Omental fat pad (tissue), 4 donors: ENCODE measurements at places on chromosomes 13 and 19.

- DNase-seq = no peak
Observed at GRCh38 chr13:28854657-28855056, 34.5 kb downstream of the MTUS2 start.

DNA sequence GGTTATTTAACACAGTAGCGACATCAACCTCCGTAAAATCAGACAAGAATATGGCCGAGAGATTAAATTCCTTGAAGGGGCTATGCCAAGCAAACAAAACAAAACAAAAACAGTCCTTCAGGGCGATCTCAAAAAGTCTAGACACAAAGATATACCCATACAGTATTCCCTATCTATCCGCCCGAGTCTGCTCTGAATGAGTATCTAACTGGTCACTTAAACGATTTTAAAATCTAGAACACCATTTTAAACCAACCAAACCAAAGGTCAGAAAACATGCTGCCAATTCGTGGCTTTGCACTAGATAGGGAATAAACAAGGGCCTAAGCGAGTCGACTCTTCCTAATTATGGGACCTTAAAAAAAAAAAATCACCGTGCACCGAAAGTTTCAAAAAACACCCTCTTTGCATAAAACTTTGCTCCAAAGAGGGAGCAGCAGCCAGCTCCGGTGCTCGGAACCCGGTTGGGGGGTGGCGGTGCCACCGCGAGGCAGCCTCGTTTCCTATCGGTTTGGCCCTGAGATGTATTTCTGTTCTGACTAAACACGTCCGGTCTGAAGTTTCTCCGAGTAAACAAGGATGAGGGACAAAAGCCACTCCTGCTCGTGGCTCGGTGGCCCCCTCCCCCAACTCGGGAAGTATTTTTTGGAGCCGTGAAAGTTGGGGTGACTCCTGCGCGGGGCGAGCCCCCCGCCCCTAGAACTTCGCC lies 1.8 kb downstream of the HMGB1 start:
- no peak for DNase-seq

DNA sequence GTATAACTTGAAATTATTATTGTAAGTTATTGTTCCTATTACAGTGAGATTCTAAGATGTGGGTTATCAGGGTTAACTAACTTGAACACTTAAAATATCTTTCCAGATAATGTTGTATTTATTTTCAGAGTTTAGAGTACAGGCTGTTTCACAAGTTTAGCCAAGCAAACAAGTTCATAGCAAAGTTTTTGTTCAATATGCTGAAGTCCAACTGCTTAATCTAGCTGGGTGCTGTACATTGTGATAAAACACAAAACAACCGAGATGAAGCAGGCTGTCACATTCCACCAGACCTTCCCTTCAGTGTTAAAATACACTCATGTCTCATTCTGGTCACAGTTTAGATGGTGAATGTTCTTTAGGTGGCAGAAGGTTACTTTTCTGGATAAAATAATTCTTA lies 148.0 kb upstream of the PCDH20 start:
- DNase-seq = no peak

GRCh38 chr19:3186891-3187661 lies 1.3 kb downstream of the NCLN start:
- no peak for DNase-seq

- DNase-seq = peak; percentile 31
Observed at GRCh38 chr13:32587011-32587810, 959 bp downstream of the PDS5B start.

DNA sequence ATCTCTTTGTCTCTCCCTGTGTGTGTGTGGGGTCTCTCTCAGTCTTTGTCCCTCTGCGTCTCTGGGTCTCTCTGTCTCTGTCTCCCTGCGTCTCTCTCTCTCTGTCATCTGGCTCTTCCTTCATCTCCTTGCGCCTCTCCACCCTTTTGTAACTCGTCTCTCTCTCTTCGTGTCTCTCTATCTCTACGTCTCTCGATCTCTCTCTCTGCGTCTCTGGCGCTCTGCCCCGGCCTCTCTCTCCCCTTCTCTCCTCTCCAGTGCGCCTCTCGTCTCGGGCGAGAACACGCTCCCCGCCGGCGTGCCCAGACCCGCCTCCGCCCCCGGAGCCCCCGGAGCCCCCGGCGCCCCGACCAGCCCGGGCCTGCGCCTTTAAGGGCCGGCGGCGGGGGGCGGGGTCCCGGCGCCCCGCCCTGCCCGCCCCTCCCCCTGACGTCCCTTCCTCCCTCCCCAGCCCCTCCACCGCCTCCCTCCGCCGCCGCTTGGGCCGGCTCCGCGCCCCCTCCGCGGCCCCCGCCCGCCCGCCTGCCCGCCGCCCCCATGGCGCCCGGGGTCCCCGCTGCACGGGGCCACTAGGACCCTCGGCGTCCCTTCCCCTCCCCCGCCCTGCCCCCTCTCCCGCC lies at the start of gene MARK4:
Gene MARK4, plus strand, starts transcription at position 440 of the 620 bp plus-strand sequence. CDS start 318 bp downstream, outside the sequence.
- no peak for DNase-seq

DNA sequence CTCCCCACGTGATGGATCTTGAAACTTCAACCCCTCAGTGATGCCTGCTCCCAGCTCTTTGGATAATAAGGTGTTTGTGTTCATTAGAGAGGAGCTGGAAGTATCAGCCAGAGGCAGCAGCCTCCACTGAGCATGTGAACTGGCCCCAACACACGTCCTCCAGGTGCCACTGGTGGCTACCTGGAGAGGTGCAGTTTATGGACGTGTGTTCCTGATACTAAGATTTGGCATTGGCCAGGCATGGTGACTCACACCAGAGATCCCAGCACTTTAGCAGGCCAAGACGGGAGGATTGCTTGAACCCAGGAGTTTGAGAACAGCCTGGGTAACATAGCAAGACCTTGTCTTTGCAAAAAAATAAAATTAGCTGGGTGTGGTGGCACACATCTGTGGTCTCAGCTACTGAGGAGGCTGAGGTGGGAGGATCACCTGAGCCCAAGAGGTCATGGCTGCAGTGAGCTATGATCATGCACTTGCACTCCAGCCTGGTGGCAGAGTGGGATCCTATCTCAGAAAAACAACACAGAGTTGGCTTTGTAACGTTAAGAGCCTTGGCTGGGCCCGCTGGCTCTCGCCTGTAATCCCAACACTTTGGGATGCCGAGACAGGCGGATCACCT lies 34.4 kb downstream of the SLC25A42 start:
- no peak for DNase-seq
